ENCODE measurements at places on chromosomes 16 and 17.
A peak's percentile ranks its signal among the peaks of the same experiment; 100 is the strongest.

GRCh38 chr17:33910200-33910857 lies 344.8 kb upstream of the CCL2 start:
- no peak for DNase-seq

GRCh38 chr16:21101631-21102420 lies 48.8 kb downstream of the DNAH3 start:
- no peak for DNase-seq

DNA sequence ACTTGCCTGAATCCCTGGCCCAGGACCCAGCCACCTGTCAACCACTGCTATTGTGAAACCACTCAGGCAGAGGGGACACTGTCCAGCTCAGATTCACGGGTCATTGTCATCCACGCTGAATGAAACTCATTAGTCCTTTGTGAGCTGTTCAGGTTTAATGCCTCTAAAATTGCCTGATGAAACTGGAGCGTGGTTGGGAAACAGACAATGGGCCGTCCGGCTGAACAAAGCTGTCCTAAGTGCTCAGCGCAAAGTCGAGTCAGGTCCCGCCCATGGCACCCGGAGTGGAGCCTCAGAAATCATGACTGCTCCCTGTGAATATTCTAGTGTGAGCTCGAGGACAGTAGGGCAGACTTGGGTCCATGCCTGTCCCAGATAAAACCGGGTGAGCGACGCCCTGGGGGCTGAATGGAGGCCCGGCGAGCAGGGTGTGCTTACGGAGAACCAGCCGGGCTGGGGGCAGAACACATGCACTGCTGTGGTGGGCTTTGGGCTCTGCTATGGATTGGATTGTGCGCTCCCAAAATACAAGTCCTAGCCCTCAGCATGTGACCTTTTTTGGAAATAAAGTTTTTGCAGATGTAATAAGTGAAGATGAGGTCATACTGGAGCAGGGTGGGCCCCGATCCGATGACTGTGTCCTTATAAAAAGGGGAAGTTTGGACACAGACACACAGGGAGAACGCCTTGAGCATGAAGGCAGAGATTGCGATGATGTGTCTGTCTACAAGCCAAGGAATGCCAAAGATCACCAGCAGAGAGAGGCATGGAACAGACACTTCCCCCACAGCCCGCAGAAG lies 12.9 kb upstream of the CMIP start:
- DNase-seq = no peak

- peak; percentile 87 for DNase-seq
These were observed 4.4 kb downstream of the CD19 start for GRCh38 chr16:28935924-28936783.

GRCh38 chr17:44492706-44493272 lies 10.4 kb downstream of the GPATCH8 start:
- no peak for DNase-seq

- no peak for DNase-seq
These were observed 260.8 kb upstream of the PSMD7 start for GRCh38 chr16:74035816-74036215.

DNA sequence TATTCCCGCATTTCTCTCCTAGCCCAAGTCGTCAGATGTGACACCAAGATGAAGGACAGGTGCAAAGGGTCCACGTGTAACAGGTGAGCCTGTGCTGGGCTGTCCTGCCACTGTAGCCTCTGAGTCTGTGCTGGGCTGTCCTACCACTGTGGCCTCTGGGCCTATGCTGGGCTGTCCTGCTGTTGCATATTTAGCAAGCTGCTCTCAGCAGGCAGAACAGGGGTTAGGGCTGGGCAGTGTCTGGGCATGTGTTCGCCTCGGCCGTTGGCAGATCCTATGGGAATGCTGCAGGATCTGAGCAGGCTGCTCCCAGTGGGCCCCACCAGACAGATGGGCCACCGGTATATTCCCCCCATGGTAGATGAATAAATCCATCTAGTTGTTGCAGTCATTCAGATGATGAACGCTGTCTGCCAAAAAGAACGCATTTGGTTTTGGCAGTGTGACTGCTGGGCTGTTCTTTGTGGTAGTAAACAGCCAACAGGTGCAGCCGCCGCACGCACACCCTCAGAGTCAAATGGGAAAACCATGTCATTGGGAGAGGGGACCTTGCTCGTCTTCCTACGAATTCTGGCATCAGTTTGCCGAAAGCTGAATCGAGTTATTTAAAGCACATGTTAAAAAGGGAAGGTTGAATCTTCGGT lies 49.2 kb downstream of the CRISPLD2 start:
- DNase-seq = no peak

- DNase-seq = no peak
These were observed 140.6 kb upstream of the TNRC6C start for GRCh38 chr17:77817953-77818352.

- peak; percentile 76 for DNase-seq
These were observed 11.5 kb downstream of the SLC35B1 start for GRCh38 chr17:49696233-49696761.

DNA sequence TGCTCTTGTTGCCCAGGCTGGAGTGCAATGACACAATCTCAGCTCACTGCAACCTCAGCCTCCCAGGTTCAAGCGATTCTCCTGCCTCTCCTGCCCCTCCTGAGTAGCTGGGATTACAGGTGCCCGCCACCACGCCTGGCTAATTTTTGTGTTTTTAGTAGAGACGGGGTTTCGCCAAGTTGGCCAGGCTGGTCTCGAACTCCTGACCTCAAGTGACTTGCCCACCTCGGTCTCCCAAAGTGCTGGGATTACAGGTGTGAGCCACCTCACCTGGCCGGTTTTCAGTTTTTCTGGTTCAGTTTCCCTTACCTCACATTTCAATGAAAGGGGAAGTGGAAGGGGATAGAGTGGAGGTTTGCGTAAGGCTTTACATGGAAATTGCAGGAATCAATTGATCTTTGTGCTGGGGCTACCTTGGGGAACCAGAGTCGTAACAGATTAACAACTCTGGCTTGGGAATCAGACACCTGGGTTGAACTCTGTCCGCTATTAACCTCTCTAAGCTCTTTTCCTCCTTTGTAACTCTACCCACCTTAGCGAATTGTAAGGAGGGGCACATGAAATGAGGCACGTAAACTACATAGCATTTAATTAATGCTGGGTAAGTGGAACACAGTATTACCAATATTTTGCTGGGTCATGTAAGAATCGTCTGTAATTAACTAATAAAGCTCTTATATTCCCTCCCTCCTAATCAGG lies 3.2 kb downstream of the MPV17L start:
- DNase-seq = no peak

- no peak for DNase-seq
These were observed 9.0 kb downstream of the ACTG1 start for GRCh38 chr17:81503619-81504018.

DNA sequence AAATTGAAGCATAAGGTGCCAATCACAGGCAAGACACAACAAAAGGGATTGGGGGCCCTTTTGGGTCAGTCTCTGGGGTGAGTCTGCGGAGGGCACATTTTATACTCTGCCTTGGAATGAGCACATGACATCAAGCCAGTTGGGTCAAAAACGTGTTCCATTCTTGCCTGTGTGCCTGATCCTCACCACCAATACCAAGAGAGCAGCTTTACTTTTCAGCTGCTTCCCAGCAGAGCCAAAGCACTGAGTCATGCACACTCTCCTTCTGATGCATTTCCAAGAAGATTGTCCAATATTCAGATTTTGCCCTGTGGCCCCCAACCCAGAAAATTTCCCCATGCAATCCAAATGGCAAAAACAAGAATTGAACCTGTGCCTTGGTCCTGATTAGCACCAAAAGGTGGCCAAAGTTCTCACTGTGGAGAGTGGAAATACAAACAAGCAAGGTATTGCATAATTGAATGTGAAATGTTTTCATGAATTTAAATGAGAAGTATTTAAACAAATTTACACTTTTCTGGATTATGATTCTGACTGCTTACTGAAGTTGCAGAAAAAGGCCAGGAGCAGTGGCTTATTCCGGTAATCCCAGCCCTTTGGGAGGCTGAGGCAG lies 217.8 kb upstream of the SOX9 start:
- no peak for DNase-seq
